ENCODE measurements at places on chromosomes 13 and 19.

- DNase-seq = no peak
Observed at GRCh38 chr19:3324405-3324856, 42.0 kb upstream of the NFIC start.

DNA sequence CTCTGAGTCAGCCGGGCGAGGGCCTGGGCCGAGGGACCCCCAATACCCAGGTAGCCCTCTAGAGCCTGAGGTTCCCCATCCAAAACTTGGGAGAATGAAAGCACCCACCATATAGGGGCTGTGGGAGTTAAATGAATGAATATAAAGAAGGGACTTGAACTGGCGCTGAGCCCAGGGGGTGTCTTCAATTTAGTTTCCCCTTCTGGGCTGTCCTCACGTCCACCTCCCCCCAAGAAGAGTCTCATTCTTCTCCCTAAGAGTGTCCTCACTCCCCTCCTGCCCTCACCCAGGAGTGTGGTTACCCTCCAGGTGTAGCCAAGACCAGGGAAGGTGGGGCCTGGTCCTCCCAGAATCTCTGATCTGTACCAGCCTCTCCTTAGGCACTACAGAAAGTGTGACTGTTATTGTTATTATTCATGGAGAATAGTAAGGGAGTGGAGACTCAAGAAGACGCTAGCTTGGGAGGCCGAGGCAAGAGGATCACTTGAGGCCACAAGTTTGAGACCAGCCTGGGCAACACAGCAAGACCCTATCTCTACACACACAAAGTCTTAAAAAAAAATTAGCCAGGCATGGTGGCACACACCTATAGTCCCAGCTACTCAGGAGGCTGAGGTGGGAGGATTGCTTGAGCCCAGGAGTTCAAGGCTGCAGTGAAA is 2.7 kb downstream of the CD79A start:
- no peak for DNase-seq

- DNase-seq = no peak
Observed at GRCh38 chr13:77056886-77057285, 29.9 kb upstream of the FBXL3 start.

- no peak for DNase-seq
Observed at GRCh38 chr13:46211116-46211482, 629 bp upstream of the LRRC63 start.

GRCh38 chr13:94764576-94765321 is 52.4 kb upstream of the SOX21 start:
- no peak for DNase-seq

- DNase-seq = no peak
Observed at GRCh38 chr13:95707035-95707434, 30.1 kb downstream of the DNAJC3 start.

- DNase-seq = no peak
Observed at GRCh38 chr19:40928850-40929249, 46.8 kb upstream of the CYP2A7 start.

DNA sequence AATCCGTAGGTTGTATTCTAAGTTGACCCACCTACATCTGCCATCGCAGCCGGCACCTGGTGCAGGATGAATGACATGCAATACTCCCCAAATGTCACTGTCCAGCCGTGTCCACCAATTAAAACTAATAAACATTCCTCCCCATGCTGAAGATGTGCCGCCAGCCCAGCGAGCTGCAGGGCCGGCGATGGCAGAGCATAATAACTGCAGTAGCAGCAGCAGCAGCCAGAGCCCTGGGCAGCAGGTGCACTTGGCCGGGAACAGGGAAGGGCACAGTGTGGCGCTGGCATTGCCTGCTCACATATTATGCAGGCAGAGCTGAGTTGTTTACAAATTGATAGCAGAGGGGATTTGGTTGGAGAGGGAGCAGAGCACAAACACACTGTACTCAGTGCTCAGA is 754.9 kb downstream of the OLFM4 start:
- no peak for DNase-seq

- no peak for DNase-seq
Observed at GRCh38 chr19:17751912-17752273, 616 bp downstream of the FCHO1 start.

- DNase-seq = no peak
Observed at GRCh38 chr13:103772576-103772975, 706.4 kb upstream of the SLC10A2 start.

DNA sequence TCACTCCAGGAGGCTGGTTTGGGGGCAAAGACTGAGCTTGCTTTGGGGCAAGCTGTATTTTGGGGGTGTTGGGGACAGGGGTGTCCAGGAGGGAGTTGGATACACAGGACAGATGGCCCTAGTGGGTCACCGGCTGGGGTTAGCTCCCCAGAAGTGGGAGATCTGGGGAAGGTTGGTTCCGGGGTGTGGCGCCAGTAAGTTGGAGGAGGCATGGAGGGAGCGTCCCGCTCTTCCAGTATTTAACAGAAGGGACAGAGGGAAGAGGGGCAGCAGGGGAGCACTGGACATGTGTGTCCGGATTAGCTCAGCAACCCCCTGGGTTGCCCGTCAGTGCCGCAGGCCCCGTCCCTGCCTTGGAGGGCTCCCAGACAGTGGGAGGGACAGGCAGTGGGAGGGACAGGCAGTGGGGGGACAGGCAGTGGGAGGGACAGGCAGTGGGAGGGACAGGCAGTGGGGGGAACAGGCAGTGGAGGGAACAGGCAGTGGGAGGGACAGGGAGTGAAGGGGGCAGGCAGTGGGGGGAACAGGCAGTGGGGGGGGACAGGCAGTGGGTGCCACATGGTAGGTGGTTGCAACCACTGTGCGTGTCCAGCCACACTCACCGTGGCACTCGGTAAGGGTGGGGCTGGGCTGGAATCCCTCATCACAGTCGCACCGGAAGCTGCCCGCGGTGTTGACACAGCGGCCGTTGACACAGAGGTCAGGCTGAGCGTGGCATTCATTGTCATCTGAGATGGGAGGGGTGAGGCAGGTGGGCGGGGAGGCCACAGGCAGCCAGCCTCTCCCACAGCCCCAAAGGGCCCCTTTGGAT is 33.2 kb downstream of the CCL25 start:
- no peak for DNase-seq

- DNase-seq = no peak
Observed at GRCh38 chr19:23222998-23223652, 27.1 kb downstream of the ZNF724 start.

GRCh38 chr13:34349091-34349722 is 531.3 kb downstream of the RFC3 start:
- no peak for DNase-seq

GRCh38 chr13:67184247-67184646 is 45.9 kb downstream of the PCDH9 start:
- no peak for DNase-seq

- no peak for DNase-seq
Observed at GRCh38 chr19:5125797-5126497, 157.0 kb downstream of the KDM4B start.

DNA sequence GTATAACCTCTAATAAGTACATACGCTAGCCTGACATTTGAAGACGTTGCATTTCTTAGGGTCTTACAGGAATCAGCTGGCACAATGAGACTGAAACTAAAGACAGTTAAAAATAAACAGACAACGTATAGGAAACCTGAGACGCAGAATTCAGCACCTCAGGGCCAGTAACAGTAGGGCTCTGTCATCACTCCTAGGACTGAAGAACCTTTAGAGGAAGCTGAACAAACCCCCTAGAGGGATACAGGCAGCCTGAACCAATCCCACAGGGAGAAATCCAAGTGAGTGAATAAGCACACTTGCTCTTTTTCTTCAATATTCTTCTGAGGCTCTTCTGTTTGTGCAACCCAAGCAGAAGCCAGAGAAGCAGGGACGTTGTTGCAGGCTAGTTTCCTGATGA is 53.9 kb upstream of the KLHL1 start:
- no peak for DNase-seq

DNA sequence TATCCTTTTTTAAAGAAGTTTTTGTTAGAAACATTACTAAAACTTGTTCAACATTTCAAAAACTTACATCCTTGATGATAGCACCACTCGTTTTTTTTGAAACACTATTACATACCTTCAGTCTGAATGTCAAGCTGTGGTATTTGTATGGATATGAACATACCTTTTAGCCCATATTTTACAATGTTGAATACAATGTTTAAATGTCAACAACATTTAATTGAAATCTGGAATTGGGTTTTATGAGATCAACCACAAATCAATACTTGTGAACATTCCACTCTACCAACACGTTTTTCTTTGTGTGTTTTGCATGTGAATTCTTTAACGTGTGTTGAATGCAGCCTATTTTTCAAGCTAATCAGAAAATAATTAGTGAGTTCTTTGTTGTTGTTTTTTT is 4.7 kb downstream of the SERP2 start:
- DNase-seq = no peak

- no peak for DNase-seq
Observed at GRCh38 chr19:17654993-17655392, 33.2 kb downstream of the UNC13A start.

DNA sequence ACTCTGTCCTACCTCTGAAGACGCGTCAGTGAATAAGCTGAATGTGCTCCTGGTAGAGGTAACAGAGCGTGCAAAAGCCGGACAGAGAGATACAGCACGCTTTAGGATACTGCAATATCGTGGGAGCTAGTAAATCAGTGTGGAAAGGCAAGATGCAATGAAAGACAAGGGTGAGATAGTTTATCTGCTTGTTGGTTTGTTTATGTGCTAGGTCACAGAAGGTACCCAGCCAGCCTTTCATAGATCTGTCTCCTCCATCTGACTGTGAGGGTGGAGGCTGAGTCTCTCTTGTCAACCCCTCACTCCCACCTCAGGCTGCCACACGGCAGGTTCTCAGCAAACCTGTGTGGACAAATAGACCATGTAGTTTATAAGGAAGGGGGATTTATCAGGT is 904 bp upstream of the GIPC1 start:
- DNase-seq = no peak

DNA sequence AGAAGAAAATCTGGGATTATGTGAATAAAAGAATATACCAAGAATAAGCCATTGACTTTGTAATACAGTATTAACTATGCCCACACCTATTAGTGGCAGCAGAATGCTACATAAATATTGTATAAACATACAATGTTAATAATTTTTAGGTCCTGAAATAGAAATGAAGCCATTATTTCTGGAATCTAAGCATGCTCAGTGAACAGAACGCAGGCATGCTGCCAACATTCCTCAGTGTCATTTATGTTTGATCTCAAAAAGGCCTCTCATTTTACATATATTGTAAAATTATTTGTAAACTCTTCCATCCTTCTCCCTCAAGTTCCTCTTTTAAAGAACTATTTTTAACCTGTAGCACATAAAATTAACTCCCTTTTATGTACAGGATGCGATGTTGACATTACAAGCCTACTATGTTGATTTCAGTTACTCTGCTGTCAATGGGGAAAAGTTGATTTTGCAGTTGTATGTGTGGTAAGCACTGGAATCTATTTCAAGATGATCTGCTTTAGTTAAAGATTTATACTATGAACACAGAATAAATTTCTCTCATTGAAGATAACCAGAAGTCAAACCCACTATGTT is 118.8 kb downstream of the VWA8 start:
- no peak for DNase-seq

GRCh38 chr19:14379294-14380065 is 1.8 kb upstream of the ADGRE5 start:
- DNase-seq = no peak

DNA sequence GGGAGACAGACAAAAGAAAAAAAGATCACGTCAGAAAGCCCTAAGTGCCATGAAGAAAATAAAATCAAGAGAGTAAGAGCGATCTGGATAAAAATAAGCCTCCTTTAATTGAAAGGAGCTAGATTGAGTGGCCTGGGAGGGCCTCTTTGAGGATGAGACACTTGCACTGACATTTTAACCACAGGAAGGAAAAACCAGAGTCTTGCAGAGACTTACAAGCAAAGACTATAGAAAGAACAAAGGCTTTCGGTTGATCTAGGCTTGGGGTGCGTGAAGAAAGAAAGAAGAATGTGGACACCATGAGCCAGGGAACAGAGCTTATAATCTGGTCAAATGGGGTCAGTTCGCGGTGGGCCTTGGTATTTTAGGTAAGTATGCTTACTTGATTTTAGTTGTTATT is 342.7 kb downstream of the COG6 start:
- DNase-seq = no peak

- no peak for DNase-seq
Observed at GRCh38 chr19:17296273-17296672, 7.0 kb downstream of the ABHD8 start.

- DNase-seq = no peak
Observed at GRCh38 chr19:50433201-50434180, 799 bp downstream of the MYBPC2 start.

- DNase-seq = no peak
Observed at GRCh38 chr19:16585094-16585801, 13.0 kb upstream of the SLC35E1 start.

- DNase-seq = no peak
Observed at GRCh38 chr19:6577476-6578125, 13.3 kb downstream of the CD70 start.

- DNase-seq = no peak
Observed at GRCh38 chr13:44576351-44577235, 463 bp upstream of the TSC22D1 start.

- no peak for DNase-seq
Observed at GRCh38 chr19:43842007-43842406, 14.9 kb downstream of the ZNF283 start.

GRCh38 chr19:45283443-45284033 is 32.5 kb downstream of the MARK4 start:
- DNase-seq = no peak

GRCh38 chr13:19158526-19159174 is 23.0 kb downstream of the TUBA3C start:
- no peak for DNase-seq

DNA sequence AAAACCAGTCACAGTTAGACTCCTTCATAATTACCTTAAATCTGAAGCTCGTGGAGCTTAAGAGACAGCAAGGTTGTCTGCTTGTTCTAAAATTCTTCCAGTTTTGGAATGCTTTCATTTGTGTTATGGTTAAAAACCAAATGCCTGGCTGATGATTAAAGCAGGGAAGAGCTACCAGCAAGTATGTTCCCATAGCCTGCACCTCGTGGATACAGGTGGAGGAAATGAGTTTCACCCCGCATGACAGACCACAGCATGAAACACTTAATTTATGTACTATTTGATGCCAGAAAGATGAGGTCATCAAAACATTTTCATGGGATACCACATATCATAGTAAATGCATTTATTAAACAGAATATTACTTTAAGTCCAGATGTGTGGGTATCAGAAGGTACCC is 416 bp upstream of the DOCK9 start:
- DNase-seq = no peak

DNA sequence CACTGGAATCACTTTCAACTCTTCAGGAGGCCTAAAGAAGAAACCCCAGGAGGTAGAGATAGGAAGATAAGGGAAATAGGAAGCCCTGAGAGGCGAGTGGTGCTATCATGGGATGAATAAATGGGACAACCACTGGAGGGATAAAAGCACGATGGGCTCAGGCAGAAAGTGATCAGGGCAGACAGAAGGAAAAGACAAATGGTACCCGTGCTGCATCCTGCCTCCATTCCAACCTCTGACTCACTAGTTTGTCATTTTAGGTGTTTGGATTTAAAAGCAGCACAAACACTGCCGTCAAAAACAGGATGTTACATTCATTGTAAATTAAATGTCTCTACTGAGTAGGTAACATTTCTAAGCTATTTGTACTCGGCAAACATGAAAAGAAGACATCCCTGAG is 314.3 kb upstream of the HTR2A start:
- DNase-seq = no peak

- no peak for DNase-seq
Observed at GRCh38 chr19:56101746-56102535, 19.2 kb downstream of the ZNF787 start.

GRCh38 chr13:50511877-50512341 is 331.6 kb downstream of the DLEU7 start:
- DNase-seq = no peak

GRCh38 chr19:16897029-16897855 is 8.4 kb downstream of the F2RL3 start:
- no peak for DNase-seq

All from NCI-H187 treated with DMSO at 0.1 percent for 48 hours (cell line).